ENCODE measurements at places on chromosomes 3 and 15.

GRCh38 chr15:80177156-80177555 is 24.4 kb downstream of the FAH start:
- DNase-seq, result no peak

DNA sequence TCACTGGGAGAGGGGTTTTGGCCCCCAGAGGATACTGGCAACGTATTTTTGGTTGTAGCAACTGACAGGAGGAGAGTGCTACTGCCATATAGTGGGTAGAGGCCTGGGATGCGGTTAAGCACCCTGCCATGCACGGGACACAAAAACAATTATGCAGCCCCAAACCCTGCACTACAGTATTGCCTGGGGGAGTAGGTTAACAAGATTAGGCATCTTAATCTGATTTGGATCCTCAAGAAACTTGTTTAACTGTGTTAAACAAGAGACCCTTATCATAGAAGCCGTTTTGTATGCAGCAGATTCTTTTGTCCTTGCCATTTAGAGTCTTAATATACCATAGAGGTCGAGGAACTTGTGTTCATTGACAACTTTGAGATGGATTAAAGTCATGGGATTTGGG is 3.4 kb downstream of the PHLDB2 start:
- peak; percentile 26 for DNase-seq

GRCh38 chr3:171285287-171285686 is 174.9 kb downstream of the TNIK start:
- DNase-seq, result no peak

DNA sequence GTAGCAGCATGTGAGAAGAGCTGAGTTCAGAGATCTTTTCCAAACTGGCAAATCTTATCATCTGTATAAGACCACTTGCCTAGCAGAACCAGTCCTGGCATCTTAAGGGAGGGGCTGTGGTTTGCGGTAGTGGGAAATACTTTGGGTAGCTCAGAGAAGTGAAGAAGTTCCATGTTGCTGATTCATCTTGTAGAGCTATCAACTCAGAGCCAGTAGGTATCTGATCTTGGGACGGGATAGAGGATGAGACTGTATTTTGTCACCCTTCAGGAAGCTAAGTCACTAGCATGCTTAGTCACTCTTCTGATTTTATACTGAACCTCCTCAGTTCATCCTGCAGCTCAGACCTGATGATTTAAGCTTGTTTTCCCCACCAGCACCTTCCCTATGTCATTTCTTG is 211.4 kb downstream of the NR1D2 start:
- no peak for DNase-seq

GRCh38 chr3:100107221-100107814 is 7.0 kb downstream of the FILIP1L start:
- no peak for DNase-seq

DNA sequence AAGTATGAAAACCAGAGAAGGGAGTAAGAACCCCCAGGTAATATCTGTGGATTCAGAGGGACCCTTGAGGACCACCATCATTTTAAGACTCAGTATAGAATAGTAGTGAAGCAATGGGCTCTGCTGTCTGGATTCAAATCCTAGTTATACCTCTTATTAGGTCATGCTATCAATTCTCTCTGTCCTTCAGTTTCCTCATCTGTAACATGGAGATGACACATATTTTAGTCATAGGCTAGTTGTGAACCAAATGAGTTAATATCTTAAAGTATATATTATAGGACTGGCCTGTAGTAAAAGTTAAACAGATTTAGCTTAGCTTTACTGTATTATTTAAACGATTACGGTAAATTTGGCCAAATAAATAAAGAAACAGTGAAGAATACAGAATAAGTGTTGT is 177.3 kb upstream of the GOLIM4 start:
- no peak for DNase-seq

DNA sequence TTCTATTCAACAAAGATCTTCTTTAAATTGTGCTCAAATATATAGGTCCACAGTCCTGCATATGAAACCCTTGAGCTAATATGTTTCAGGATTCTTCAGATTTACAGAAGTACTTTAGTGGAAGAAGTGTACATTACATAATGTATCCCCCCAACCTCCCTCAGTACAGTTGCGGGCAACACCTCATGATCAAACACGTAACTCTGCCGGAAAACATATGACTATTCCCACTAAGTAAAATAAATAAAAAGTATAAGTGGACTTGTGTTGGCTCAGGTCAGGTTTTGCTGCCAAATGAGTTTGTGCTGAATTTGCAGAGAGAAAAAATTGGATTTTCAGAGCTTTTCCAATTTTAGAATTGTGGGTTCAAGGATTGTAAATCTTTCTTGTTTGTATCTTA is 267.6 kb upstream of the MDFIC2 start:
- DNase-seq, result no peak

- DNase-seq, result no peak
These were observed 67.3 kb downstream of the MEGF11 start for GRCh38 chr15:66186049-66186825.

GRCh38 chr3:105409364-105409763 is 42.7 kb downstream of the ALCAM start:
- no peak for DNase-seq

DNA sequence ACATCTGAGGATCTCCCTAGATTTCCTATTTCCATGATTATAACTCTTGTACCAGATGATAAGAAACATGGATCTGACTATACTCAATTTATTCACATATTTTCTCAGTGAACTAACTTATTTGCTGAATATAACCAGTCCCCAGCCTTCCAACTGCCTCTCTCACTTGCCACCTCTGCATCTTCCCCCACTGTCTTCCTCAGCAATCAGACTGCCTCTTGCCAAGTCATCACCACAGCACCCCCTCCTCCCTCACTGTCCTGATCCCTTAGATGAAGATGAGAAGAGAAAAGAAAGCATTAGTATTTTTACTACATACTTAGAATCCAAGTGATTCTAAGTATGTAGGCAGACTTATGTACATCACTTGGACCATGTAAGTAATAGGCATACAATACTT is 71.9 kb downstream of the GTPBP8 start:
- no peak for DNase-seq

Data from WERI-Rb-1 (cell line).